MG63 (cell line): ENCODE measurements at places on chromosomes 7 and 10.

GRCh38 chr7:55187701-55188491 is 169.1 kb downstream of the EGFR start:
- DNase-seq: no peak

GRCh38 chr7:85177316-85177715 is 9.5 kb downstream of the SEMA3D start:
- no peak for DNase-seq

DNA sequence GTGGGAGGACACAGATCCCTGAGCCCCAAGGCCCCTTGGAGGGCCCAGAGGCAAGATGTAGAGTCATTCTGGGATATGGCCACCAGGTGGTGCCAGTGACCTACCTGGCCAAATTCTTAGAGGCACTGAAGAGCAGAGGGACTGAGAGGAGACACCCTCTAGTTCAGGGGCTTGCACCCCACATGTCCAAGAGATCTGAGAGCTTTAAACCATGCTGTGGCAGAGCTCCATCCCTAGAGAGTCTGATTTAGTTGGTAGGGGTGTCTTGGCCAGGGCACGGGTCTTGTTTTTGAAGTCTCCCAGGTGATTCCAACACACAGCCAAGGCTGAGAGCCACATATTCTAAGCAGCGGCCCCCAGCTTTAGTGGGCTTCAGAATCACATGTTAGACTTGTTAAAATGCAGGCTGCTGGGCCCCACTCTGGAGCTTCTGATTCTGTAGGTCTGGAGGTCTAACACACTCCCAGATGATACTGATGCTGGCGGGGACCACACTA is 52.5 kb downstream of the PRF1 start:
- peak; percentile 36 for DNase-seq

- DNase-seq: peak; percentile 89
These were observed at the start of gene CAMK2G for GRCh38 chr10:73874267-73875138. TSS of gene CAMK2G (minus strand) at chr10:73874555. CDS start at chr10:73874461, 94 bp downstream.

GRCh38 chr10:112383325-112383724 is 9.4 kb downstream of the ACSL5 start:
- peak; percentile 55 for DNase-seq

GRCh38 chr7:133489906-133490305 is 237.0 kb downstream of the EXOC4 start:
- no peak for DNase-seq

DNA sequence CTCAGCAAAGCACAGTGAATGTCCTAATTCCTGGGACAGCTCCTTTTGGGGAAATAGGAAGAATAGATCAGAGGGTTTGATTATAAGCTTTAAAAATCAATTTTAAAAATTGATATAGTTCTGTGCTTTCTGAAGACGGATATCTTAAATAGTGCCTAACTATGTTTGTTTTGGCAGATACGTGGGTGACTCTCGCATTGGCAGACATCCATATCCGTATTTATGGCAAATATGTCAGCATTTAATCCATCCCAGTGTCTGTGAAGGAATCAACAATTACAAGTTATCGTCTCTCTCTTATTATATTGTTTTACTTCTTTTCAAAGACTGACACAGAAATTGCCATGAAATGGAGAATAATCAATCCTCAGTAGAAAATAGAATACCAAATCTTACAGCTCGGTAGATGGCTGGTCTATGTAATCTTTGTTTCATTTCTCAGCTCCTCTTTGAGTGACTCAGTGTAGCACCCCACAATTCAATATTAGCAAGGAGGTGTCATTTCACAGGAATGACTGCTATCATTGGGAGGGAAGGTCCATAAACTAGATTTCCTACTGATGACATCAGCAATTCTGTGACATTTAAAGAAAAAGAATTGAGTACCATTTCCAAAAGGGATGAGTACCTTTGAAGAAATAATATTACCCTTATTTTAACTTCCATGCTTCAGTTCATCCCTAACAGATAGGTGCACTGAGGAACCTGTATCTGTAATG is 186.4 kb upstream of the NFE2L3 start:
- DNase-seq: peak; percentile 15

DNA sequence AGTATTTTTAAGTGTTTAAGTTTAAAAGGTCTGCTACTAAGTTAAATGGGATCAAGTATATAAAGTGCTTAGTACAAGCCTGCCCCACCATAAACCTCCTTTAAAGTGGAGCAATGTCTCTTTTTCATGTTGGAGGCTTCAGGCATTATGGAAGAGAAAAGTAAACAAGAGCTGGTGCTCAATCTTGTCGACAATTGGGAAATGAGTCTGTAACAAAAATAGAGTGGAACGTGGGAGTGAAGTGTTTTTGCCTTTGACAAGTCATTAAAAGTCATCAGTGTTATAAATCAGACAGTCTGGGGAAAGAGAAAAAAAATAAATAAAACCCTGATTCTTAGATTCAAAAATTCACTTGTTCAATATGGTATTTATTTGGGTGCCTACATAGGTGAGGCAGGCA is 44.7 kb downstream of the DNAJC12 start:
- no peak for DNase-seq

DNA sequence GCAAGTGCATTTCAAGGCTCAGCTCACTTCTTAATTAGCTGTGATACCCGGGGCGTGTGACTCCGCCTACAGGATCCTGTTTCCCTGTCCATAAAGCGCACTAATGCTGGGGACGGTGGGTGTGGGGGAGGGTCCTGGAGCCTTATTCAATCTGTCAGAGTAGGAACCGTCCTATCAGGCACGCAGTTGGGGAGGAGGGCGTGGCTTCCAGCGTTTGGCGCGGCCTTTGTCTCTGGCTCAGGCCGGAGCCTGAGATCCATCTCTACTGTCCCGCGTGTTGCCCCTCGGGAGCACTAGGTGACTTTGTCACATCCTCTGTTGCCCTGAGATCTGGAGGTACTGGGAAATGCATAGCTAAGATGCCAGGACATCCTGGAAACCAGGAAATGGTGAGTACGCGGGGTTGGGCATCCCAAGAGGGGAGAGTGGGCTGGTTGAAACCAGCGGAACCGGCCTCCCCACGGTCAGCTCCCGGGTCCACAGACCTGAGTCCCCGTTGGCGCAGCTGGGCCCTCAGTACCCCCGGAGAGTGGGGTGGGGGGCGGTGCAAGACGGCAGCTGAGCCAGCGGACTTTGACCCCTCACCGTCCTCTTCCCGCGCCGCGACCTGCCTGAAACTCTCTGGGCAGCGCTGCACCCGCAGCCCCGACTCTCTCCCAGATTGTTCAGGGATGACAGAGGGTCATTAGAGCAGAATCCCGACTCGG is 104.4 kb upstream of the ZNF92 start:
- DNase-seq: peak; percentile 95

GRCh38 chr7:71633551-71634008 is 501.6 kb downstream of the GALNT17 start:
- DNase-seq: peak; percentile 80

DNA sequence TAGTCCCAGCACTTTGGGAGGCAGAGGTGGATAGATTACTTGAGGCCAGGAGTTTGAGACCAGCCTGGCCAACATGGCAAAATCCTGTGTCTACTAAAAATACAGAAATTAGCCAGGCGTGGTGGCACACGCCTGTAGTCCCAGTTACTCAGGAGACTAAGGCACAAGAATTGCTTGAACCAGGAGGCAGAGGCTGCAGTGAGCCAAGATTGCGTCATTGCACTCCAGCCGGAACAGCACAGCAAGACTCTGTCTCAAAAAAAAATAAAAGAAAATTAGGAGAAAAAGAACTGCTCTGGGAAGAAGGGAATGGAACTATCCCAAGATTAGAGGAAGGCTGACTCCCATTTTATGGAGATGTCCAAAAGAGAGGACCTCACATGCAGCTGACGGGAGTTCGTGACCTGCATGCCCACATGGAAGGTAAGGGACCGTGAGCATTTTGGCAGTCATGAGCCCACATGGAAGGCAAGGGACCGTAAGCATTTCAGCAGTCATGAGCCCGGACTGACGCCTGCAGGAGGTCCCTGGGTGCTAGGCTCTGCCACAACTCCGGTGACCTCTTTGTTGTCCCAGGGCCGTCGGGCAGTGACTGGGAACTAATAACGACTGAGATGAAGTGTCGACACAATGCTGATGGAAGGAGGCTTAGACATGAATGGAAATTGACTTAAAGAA is 18.6 kb upstream of the GTPBP4 start:
- no peak for DNase-seq

- DNase-seq: no peak
These were observed 20.3 kb upstream of the PCBD1 start for GRCh38 chr10:70908406-70909296.

DNA sequence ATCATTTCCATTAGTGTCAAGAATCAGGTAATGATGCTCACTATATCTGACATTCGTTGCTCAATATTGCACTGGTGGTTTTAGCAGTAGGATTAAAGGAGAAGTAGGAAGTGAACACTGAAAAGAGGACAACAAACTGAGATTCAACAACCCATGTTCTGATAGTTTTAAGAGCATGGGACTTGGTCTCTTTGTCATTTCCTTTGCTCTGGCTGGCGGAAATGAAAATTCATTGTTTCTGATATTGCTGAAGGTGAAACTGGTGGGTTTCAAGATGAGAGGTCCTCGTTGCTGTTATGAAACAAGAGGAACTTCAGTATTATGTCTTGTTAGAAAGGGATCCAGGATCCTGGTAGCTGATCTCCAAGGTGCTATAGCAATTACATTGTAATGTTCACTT is 129.0 kb downstream of the DNAH11 start:
- no peak for DNase-seq
